ENCODE measurements at places on chromosomes 6 and 20.

- no peak for DNase-seq
Measured at GRCh38 chr20:22700367-22700766, 116.0 kb upstream of the FOXA2 start.

DNA sequence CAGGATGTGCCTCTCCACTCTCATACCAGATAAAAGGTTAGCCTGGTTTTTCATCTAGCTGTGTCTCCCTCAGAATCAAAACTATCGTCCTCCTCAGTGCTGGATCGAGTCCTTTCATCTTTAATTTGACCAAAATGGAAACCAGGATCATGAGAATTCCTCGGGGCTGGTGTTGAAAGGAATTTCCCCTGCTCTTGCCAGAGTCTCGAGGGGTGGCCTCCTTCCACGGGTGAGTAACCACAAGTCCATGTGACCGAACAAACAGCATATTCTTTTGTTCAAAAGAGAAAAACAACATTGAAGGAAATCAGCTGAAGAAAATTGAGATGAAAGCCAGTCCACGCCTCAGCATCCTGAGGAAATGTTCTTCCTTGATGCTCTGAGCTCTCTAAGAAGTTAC is 165.9 kb upstream of the CDYL start:
- DNase-seq = no peak

DNA sequence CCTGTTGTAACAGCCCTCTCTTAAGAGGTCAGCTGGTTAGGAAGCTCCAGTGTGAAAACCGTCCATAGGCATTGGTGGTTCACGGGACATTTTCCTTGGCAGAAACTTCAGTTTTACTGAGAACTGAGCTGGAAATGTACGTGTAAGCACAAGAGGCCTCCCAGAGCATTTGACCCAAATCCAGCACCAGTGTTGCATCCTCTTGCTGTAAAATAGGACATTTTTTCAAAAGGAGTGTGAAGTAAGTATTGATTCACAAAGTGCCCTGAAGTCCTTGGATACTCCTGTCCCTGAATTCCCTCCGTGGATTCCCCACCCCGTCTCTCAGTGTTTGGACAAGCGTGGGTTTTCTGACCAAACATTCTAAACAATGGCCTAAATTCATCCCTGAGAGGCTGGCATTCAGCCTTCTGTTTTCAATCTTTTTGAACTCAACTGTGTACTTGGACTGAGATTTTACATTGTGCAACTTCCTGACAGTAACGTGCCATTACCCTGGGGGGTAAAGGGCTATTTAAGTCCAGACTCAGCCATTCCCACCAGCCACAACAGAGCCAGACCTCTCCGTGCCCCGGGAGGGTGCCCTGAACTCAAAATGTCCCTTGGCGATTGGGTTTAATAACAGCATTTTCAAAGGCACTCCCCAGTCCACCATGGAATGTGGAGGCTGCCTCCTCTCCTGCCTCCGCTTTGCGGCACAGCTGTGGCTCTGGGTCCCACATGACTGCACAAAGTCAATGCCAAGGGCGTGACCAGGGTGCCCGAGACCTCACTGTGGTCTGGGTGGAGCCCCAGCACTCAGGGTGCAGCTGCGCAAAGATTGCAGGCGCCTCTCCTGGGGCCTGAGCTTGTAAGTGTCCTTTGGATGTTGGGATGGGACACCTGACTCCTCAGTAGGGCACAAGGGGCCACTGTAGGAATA is 92.7 kb upstream of the AFDN start:
- DNase-seq = no peak

DNA sequence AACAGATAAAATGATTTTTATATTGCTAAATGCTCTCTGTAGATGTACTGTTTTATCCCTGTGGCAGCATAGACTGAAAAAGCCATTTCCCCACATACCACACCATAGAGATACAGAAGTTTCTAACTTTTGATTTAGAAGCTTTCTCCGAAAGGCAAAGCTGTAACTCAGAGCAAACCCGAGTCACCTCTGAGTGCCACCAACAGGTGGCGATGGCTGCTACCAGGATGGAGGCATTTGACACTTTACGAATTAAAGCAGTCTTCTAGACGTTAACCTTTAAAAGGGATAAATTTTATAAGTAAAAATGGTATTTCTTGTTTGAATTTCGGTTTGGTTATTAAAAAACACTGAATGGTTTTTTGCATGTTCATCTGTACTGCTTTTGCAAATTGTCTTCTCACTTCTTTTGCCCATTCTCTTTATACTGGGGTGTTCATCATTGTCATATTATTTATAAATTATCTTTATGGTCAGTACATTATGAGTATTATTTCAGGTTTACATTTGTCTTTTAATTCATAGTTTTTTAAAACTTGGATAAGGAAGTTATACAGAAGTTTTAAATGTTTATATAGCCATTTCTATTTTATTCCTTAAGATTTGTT is 201.0 kb upstream of the CEP162 start:
- DNase-seq = no peak

DNA sequence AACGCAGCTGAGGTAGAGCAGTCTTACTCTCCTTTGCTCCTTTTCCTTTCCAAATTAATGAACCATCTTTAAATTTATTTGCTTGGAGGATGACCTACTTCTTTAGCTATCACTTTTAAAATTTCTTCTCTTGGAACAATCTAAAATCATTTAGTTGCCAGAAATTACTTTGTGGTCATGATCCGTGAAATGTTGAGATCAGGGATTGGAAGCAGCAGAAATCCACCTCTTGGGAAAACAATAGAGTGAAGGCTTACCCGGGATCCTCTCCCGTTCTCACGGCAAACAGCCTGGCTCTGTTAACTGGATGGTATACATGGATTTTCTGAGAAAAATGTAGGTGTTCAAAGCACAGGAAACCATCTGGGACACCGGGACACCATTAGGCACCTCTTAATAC is 7.7 kb downstream of the AKAP12 start:
- no peak for DNase-seq

DNA sequence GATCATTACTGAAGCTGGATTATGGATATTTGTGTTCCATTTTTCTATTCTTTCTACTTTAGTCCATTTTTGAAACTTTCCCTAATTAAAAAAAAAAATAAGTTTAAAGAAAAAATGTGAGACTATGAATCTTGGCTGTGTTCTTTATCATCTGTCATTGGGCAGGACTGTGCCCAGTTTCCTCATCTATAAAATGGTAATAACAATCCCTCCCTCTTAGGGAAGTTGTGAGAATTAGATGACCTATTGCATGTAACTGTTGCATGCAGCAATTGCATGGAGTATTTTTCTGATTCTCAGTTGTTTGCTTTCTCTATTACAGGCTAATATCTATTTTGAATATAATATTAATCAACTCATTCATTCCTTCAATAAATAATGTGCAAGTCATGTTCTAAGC is 108.2 kb upstream of the LOC128125822 start:
- no peak for DNase-seq

DNA sequence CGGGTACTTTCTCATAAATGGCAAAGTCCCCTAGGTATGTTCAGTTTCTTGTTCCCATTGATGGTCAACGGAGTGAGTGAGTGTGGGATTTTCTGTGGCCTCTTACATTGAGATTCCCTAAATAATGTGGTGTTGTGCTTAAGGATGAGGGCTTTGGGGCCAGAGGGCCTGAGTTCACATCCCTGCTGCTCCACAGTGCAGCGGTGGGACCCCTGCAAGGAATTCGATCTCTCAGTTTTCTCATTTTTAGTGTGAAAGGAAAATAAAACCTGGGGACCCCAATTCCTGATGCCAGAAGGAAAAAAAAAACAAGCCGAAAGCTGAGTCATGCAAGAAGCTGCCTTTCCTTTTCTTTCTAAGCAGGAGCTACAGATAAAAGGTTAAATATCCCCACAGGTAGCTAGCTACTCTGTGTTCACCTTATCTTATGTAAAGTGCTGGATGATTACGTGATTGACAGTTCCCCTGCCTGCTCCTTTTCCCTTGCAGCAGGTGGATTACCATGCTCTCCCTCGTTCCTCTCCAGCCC is 120.2 kb upstream of the CLDN20 start:
- no peak for DNase-seq

DNA sequence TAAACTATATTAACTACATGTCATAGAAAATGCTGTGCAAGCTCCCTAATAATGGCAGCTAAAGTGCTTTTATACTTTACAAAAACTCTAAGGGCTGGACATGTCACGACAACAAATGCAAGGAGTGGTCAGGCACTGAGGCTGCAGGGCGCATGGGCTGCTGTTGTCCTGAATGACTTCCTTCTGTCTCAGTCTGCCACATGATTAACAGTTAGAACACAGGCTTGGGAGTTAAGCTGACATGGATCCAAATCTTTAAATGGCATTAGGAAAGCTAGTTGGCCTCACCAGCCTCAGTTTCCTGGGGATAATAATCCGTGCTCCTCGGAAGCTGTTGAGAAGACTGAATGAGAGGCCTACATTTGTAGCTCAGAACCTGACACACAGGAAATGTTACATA is 57.4 kb downstream of the PREP start:
- DNase-seq = no peak

DNA sequence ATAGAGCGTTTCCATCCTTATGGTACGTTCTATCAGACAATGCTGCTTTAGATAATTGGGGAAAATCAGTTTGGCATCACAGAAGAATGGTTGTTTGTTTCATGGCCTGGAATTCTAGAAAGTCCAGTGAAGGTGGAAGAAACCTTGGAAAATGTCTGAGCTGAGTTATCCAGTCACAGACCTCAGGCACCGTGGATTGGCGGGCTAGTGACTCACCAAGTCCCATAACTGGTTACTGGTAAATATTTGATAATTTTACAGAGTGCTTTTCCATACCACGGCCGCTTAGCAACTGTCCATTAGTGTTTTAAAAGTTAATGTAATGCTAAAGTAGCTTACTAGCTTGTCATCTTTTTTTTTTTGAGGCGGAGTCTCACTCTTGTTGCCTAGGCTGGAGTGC is 99.4 kb downstream of the SLC35B3 start:
- no peak for DNase-seq

- DNase-seq = no peak
Measured at GRCh38 chr6:158819977-158820622, 932 bp upstream of the EZR start.

GRCh38 chr6:57315851-57316250 is 1.6 kb upstream of the PRIM2 start:
- no peak for DNase-seq

GRCh38 chr6:40626886-40627285 is 39.7 kb upstream of the LRFN2 start:
- no peak for DNase-seq

DNA sequence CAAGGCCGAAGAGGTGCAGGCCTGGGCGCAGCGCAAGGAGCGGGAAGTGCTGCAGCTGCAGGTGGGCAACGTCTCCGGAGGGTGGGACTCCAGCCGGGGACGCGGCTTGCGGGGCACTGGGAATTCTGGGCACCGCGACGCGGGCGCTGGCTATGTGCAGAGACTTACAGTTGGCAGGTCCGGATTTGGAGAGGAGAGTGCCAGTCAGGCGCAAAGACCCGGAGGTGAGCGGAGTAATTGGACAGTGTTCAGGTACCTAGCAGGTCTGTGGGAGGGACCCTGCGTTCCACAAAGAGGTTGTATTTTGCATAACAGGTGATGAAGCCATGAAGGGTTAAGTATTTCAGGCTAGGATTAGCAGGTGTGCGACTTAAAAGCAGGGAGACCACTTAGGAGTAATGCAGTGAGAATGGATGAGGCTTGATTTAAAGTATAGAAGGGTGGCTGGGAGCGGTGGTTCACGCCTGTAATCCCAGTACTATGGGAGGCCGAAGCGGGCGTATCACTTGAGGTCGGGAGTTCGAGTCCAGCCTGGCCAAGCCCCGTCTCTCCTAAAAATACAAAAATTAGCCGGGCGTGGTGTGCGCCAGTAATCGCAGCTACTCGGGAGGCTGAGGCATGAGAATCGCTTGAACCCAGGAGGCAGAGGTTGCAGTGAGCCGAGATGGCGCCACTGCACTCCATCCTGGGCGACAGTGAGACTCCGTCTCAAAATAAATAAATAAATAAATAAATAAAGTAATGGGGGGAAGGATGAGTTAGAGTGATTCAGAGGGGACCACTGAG is 1.0 kb downstream of the MRPS26 start:
- DNase-seq = no peak

DNA sequence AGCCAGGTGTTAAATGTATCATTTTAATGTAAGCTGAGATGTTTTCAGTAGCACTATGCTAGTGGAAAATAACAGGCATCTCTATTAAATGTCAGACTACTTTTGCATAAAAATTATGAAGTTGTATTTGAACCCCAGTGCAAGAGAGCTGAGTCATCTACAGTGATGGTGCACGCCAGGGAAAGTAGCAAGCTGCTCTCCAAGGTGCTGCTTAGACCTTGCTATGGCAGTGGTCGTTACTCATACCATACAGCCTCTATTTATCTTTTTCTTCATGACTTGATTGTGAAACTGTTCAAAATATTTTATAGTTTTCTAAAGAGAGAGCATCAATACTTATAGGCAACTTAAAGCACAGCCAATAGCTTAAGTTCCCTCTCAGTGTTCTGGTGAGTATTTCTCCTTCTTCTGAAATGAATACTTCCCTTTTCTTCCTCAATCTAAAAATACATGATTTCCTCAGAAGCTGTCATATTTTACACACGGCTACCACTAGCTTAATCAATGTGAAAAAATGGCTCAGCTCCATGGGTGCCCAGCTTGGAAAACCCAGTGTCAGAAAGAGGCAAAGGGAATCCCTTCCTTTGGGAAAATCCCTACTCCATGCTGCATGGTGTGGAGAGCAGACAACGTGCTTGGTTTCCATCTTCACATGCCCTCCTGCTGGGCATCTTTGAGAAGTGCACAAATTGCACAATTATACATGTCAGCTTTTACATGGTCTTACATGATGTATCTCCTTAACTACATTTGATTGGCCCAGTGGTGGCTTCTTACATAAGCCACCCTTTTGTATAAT is 105.6 kb downstream of the ELOVL4 start:
- no peak for DNase-seq

- DNase-seq = no peak
Measured at GRCh38 chr6:155309150-155309549, 5.1 kb downstream of the TFB1M start.
